ENCODE measurements at places on chromosomes 3 and 15. TPM values are rescaled to one million over a fixed set of nuclear protein-coding genes. Genes with fewer than 3 reads are reported as not detected.

Gene PRTG
- 1.0 TPM for total RNA-seq

Gene P2RY1
- 0.51 TPM for total RNA-seq

Gene SPTBN5
- 2.7 TPM for total RNA-seq

Gene TUSC7
- total RNA-seq = not detected

Gene CFAP92
- 0.51 TPM for total RNA-seq

Measured in dermis microvascular lymphatic vessel endothelial cell (primary cell).